Glomerular endothelial cell (primary cell): ENCODE measurements at places on chromosomes 5 and 9. TPM values are rescaled to one million over a fixed set of nuclear protein-coding genes. Genes with fewer than 3 reads are reported as not detected.

DNA sequence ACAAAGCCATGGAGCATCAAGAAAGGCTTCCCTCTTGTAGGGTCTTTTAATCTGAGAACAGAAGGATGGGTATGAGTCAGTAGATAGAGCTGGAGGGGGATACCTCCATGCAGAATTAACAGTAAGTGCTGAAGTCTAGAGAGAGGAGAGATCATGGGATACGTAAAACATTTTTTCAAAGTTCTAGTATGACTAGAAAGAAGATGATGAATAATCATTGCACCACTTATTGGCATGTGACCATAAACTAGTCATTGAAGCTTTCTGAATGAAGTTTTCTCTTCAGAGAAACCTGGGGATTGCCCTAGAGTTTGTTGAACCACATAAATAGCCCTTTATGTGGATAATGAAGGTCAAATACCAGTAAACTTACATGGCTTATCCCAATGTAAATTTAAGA is 48.6 kb upstream of the PTPRD start:
- DNase-seq = no peak

DNA sequence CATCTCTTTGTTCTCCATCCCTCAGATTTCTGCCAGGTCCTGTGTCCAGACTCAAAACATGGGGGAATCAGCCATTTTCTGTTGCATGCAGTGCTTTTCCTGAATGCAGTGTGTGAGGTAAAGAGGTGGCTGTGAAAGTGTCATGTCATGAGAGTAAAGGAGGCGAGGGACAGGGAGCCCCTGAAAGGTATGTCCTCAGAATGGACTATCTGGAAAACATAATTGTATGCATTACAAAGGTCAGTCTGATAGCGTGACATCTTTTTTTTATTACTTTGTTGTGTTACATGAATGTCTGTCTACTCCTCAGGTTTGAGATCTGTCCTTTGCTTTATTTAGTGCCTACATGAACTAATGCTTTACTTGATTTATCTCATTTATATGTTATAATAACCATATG is 239.1 kb downstream of the MAN2A1 start:
- no peak for DNase-seq

DNA sequence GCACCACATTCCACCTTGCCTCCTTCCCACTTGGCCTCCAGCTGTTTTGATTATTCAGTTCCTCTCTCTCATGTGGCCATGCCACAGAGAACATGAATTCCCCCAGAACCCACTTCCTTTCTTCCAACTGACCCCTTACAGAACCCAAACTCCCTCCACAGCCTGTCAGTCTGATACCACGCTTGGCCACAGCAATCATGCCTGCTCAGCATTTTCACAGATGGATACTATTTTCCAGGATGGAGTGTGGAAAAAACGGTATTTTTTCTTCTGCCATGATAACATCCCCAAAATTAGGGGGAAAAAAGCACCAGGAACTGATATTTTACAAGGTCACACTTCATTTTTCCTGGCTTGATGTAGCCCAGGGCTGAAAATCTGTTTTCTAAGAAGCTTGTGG is 34.9 kb upstream of the SLIT3 start:
- DNase-seq = no peak

GRCh38 chr5:76582230-76583162 is 40.7 kb downstream of the F2RL2 start:
- no peak for DNase-seq

DNA sequence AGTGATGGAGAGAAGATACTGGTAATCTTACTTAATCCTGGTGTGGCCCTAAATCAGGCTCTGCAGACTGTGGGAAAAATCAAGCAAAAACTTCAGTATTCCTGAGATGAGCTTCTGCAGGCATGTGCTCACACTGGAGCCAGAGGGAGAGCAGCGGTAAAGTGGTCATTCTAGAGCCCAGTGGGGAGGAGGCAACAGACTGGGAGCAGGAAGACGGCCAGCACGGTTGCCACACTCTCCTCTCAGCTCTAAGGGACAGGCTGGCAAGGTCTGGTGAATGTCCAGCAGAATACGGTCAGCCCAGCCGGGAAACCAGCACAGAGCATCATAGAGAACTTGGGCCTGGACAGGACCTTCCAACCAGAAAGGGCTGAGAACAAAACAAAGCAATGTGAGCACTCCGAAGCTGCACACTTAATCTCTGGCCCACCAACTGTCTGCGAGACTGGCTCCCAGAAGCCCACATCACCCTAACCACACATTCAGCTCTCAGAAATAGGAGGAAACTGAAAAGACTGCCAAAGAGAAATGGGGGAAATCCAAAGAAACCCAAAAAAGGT is 30.3 kb downstream of the MED27 start:
- DNase-seq = no peak

GRCh38 chr5:133317558-133317957 is 265.7 kb downstream of the HSPA4 start:
- no peak for DNase-seq

- DNase-seq = no peak
Observed at GRCh38 chr5:101663543-101663942, 632.5 kb downstream of the SLCO4C1 start.

OSMR gene
- 22.8 and 37.3 TPM in 2 replicates for total RNA-seq

DNA sequence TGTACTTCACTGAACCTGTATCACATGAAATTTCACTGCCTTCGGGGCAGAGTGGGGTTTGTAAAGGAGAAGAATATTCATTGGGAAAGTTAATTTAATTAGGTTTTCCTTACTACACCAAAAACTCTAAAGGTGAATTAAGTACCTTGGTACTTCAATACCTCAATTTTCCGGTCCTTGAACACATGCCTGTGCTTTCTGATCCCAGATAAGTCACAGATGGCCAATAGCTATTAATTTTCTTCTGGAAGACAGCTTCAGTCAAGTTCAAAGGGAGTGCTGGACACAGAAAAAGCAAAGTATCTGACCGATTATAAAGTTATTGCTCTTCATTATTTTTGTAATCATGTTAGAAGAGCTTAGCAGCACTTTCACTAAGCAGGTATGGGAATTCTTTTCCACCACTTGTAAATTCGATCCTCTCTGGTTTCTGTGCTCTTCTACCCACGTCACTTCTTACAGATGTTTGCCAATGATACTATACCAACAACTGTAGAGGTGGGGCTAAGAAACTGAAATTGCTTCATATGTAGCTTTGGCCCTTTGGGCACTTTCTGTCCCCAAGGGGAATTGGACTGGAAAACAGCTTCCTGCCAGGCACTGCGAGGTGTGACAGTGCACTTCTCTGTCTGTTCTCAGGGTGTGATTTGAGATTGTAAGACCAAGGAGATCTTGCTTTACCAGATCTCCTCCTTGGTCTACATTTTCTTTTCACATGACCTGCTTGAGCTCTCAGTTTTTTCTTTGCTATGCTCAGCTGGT is 164.0 kb downstream of the CCDC192 start:
- DNase-seq = no peak

GRCh38 chr9:114291064-114291474 is 31.8 kb upstream of the ORM1 start:
- no peak for DNase-seq

HK3 gene
- not detected in 2 replicates for total RNA-seq

DNA sequence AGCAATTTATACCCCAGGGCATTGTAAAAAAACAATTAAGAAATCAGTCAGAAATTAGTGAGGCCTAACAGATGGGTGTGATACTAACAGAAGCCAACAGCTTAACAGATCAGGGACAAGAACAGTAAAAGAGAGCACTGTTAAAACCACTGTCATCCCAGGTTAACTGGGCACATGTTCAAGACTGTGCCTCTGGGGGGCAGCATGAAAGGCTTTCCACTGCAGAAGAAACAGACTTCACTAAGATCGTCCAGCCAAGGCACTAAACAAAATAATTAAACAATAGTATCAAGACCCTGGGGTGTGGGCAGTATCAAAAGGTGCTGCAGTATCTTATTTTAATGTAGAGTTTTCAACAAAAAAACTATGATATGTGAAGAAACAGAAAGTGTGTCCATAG is 43.5 kb downstream of the FBN2 start:
- no peak for DNase-seq

POC5 gene
- total RNA-seq = 10.6 and 11.7 TPM in 2 replicates

- DNase-seq = no peak
Observed at GRCh38 chr5:136195971-136196820, 3.2 kb upstream of the SMIM32 start.

- no peak for DNase-seq
Observed at GRCh38 chr9:18427691-18428090, 46.3 kb upstream of the ADAMTSL1 start.

MARVELD2 gene
- 1.9 and 3.6 TPM in 2 replicates for total RNA-seq

CARTPT gene
- total RNA-seq = not detected in 2 replicates

ERBIN gene
- 41.2 and 61.4 TPM in 2 replicates for total RNA-seq

GRCh38 chr9:129737479-129738274 is 15.2 kb downstream of the PTGES start:
- DNase-seq = no peak

DNA sequence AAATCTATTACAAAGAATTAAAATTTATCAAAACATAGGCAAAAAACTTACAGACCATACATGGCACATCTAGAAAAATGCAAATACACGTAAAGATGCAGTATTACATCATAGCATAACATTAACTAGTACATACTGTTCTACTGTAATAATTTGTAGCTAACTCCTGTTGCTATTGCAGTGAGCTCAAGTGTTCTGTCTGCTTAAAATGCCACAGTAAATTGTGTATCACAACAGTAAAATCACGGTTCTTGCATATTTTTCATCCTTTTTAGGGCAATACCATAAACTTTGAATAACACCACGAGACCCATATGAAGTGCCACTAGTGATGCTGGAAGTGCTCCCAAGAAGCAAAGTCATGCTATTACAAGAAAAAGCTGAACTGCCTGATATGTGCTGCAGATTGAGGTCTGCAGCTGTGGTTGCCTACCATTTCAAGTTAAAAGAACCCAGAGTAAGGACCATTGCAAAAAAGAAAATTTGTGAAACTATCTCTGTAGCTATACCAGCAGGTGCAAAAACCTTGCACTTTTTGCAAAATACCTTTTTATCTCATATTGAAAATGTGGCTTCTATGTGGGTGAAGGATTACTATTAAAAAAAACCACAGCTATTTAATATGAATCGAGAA is 14.2 kb downstream of the HOMER1 start:
- no peak for DNase-seq

- no peak for DNase-seq
Observed at GRCh38 chr9:111039231-111039906, 1.1 kb upstream of the LPAR1 start.

DNA sequence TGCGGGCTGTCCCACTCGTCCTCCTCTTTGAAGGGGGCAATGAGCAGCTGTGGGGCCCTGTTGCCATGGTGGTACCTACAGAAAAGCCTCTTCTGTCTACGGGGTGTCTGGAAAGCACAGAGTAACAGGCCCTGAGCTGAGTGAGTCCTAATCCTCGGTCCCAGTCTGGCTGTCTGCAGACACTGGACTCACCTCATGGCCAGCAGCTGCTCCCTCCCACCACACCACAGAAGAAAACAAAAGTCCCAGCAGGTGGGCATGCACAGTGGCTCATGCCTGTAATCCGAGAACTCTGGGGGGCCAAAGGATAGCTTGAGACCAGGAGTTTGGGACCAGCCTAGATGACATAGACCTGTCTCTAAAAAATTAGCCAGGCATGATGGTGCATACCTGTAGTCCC is 19.9 kb downstream of the P4HA2 start:
- DNase-seq = no peak

GRCh38 chr9:68978066-68978465 is 35.8 kb downstream of the PRKACG start:
- no peak for DNase-seq

DNA sequence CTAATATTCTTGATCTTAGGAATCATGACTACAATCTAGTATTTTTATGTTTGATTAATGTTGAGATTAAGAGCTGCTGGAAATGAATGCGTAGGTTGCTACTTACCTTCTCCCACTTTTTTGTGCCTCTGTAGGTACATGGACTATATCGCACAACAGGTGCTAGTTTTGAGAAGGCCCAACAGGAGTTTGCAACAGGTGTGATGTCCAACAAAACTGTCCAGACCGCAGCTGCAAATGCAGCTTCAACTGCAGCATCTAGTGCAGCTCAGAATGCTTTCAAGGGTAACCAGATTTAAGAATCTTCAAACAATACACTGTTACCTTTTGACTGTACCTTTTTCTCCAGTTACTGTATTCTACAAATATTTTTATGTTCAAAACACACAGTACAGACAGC is 115.0 kb downstream of the SCAMP1 start:
- no peak for DNase-seq

DNA sequence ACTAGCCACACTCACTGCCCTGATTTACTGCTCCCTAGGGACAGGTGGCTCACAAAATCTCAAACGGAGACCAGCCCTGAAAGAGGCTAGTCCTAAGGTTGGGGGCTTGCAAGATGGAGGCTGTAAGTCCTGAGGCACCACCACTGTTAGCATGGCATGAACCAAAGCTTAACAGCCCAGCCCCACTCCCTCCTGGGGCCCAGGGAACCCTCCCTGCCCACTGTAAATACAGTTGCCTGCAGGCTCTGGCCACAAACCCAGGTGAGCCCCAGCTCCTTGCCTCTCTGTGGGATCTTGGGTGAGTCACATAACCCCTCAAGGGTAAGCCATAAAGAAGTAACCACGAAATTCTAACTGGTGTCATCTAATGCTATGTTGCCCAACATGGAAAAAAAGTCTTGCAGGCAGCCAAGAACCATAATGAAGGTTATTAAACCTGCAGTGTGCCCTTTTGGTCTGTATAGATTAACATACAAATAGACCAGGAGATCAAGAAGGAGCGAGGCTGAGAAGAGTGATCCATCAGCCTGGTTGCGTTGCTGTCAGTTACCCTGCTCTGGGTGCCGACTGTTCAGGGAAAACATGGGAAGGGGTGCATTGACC is 1.7 kb upstream of the POMT1 start:
- DNase-seq = no peak

- no peak for DNase-seq
Observed at GRCh38 chr5:101894985-101895384, 401.1 kb downstream of the SLCO4C1 start.

- no peak for DNase-seq
Observed at GRCh38 chr9:65449423-65449822, 164.4 kb upstream of the FOXD4L5 start.

SPATA31A1 gene
- total RNA-seq = not detected in 2 replicates

DNA sequence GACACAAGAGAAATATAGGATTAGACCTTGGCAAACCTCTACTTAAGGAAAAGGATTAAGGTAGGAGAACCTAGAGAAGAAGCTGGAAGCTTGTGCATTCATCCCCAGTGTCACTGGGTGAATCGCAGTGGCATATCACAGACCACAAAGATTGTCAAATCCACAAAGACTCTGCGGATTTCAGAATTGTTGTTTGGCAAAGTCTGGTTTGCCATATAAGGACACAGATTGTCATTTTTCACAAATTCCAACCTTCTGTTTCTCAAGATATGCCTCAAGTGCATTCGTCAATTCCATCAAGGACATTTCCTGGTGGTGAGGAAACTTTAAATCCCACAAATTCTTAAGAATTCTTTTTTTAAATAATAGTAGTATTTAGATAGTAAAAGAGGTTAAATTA is 395.1 kb upstream of the PAPPA start:
- DNase-seq = no peak

SPEF2 gene
- 0.82 and 1.1 TPM in 2 replicates for total RNA-seq

GRCh38 chr5:107203243-107203642 is 467.5 kb downstream of the EFNA5 start:
- no peak for DNase-seq

GRCh38 chr9:137269231-137269772 is 8.2 kb upstream of the TOR4A start:
- no peak for DNase-seq

GRCh38 chr5:172499287-172499686 is 45.0 kb upstream of the SH3PXD2B start:
- DNase-seq = no peak

HTR4 gene
- not detected in 2 replicates for total RNA-seq
